ENCODE measurements at places on chromosomes 2 and 18. TPM values are rescaled to one million over a fixed set of nuclear protein-coding genes. Genes with fewer than 3 reads are reported as not detected.

DNA sequence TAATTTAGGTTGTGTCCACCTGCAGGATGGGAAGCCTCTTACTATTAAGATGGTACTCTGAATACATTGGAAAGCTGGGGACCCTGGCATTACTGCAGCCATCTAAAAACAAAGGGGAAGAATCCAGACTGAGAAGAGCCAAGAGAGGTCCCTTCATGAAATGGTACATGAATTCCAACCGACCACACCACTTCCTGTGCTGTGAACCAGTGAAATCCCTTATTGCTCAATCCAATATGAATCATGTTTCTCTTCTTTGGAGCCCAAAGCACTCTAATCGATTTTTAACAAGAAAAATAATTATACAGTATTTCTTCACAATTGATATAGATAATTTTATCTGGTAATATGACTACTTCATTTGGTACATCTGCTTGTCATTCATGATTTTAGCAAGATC lies 479.7 kb upstream of the RAB6C start:
- H3K27me3 ChIP-seq: no peaks in the 10 kb centered on the region
- H3K4me1 ChIP-seq: no peaks in the 10 kb centered on the region
- DNase-seq: no peak
- no peak overlapping the region for H3K4me3 ChIP-seq
- H3K27ac ChIP-seq: no peak overlapping the region

- no peak overlapping the region for H3K27ac ChIP-seq
- no peaks in the 10 kb centered on the region for H3K36me3 ChIP-seq
- no peaks in the 10 kb centered on the region for H3K27me3 ChIP-seq
- DNase-seq: no peak
- no peaks in the 10 kb centered on the region for H3K4me1 ChIP-seq
Observed at GRCh38 chr2:206192157-206192556, 32.5 kb downstream of the EEF1B2 start.

DNA sequence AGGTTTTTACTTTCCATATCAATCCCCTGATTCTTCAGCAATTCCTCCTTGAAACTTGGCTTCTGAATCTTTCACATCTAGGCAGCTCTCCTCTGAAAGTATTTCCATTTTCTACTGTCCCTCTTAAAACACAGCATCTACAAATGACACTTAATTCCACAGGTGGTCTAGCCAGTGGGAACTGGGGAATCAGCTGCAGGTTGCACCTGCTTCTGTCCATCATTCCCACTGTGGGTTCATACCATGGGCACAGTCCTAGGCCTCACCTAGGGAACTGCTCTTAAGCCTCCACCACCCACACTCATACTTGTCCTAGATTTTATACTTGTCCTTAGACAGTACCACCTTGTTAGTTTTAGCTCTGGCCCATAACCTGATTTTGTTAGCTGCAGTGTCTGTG lies 2.2 kb downstream of the LOXL3 start:
- H3K4me1 ChIP-seq: peaks cover 11% of the 10 kb centered on the region
- no peak for DNase-seq
- H3K27me3 ChIP-seq: no peaks in the 10 kb centered on the region
- H3K36me3 ChIP-seq: no peaks in the 10 kb centered on the region

DNA sequence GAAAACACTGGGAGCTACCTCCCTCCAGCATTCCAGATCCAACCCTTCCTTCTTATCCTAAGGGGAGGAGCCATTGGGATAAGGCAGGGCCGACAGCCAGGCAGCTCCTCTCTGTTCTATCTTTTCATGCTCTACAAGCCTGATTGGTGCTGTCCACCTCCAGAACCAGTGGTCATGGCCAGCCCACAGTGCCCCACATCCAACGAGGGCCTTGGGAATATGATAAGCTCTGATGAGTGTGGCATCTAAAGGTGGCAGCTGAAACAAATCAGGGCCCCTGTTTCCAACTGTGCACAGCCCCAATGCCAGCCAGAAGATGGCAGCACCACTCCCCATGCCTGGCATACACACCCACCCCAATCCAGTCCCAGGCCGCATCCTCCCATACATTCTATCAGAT lies 329.3 kb downstream of the C1D start:
- H3K4me3 ChIP-seq: no peak overlapping the region
- no peaks in the 10 kb centered on the region for H3K4me1 ChIP-seq
- no peaks in the 10 kb centered on the region for H3K36me3 ChIP-seq
- H3K27ac ChIP-seq: no peak overlapping the region

- DNase-seq: no peak
- peaks cover 15% of the 10 kb centered on the region for H3K4me1 ChIP-seq
- no peak overlapping the region for H3K4me3 ChIP-seq
Observed at GRCh38 chr2:46943881-46944798, 28.5 kb upstream of the MCFD2 start.

DNA sequence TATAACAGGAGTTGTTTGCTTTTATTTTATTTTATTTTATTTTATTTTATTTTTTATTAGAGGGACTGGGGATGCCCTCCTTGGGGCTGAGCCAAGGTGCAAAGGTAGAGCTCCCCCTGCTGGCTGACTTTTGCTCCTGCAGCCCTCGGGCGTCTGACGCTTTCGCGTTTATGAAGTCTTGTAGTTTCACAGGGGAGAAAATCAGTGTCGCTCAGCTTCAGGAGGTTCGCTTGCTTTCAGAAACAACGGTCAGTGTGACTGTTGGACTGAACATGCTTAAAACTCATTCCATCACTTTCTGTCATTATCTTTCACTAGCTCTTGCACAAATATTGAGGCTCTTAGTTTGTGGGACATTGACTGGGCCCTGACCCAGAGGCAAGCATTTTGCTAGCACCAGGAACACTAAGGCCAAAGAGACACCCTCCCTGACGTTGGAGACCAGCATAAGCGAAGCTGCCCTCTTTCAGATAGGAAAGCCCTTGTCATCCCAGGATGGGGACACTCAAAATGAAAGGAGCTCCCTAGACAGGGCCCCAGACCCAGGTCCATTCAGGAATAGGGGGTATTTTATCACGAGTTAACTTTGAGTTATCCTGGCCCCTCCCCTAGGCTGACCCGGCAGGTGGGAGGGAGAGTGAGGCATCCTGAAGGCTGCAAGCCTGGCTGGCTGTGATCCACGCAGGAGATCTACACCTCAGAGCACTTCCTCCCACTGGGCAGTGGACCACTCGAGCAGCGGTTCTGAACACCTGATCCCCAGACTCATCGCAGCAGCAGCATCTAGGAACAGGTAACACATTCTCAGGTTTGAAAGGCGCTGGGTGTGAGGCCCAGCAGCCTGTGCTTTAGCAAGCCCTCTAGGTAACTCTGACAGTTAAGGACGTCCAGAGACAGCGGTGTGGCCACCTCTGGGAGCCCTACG lies 34.4 kb downstream of the LGALSL start:
- no peaks in the 10 kb centered on the region for H3K36me3 ChIP-seq
- no peak overlapping the region for H3K27ac ChIP-seq
- H3K27me3 ChIP-seq: no peaks in the 10 kb centered on the region

GRCh38 chr2:36607947-36608346 lies 10.0 kb upstream of the FEZ2 start:
- no peaks in the 10 kb centered on the region for H3K36me3 ChIP-seq
- H3K27me3 ChIP-seq: no peaks in the 10 kb centered on the region
- DNase-seq: no peak
- H3K4me3 ChIP-seq: no peak overlapping the region
- no peaks in the 10 kb centered on the region for H3K4me1 ChIP-seq

GRCh38 chr2:59082657-59083056 lies 841.5 kb upstream of the FANCL start:
- no peaks in the 10 kb centered on the region for H3K36me3 ChIP-seq
- no peak overlapping the region for H3K27ac ChIP-seq

- H3K27me3 ChIP-seq: no peaks in the 10 kb centered on the region
- H3K27ac ChIP-seq: peak overlapping the region; percentile 90
- no peaks in the 10 kb centered on the region for H3K36me3 ChIP-seq
Observed at GRCh38 chr18:58455314-58456188, 173.3 kb downstream of the ALPK2 start.

- H3K36me3 ChIP-seq: peaks cover 60% of the 10 kb centered on the region
- no peak for DNase-seq
- H3K27me3 ChIP-seq: no peaks in the 10 kb centered on the region
- H3K4me1 ChIP-seq: no peaks in the 10 kb centered on the region
- H3K27ac ChIP-seq: no peak overlapping the region
Observed at GRCh38 chr2:241413929-241414580, 58.0 kb downstream of the FARP2 start.

DNA sequence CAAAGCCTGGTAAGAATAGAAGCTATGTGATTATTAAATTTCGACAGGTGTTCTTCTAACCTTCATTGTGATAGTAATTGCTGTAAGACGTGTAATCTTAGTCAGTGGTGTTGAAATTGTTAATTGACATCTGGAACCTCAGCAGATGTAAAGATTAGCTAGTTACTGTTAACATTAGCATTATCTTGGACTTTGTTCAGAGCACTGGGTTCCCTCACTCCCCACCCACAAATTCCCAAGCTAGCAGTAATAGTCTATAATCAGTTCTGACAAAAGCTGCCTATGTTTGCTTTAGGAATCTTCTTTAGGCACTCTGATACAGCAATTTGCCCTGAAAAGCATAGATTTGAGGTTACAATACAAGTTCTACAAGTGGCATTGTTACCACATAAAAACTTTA lies 233.7 kb downstream of the EN1 start:
- peaks cover 3% of the 10 kb centered on the region for H3K27me3 ChIP-seq
- H3K27ac ChIP-seq: no peak overlapping the region
- H3K4me1 ChIP-seq: no peaks in the 10 kb centered on the region
- no peak for DNase-seq

GRCh38 chr2:121947674-121948073 lies 192.2 kb downstream of the TSN start:
- DNase-seq: no peak
- H3K4me3 ChIP-seq: no peak overlapping the region
- H3K27ac ChIP-seq: no peak overlapping the region
- no peaks in the 10 kb centered on the region for H3K36me3 ChIP-seq
- no peaks in the 10 kb centered on the region for H3K27me3 ChIP-seq

DNA sequence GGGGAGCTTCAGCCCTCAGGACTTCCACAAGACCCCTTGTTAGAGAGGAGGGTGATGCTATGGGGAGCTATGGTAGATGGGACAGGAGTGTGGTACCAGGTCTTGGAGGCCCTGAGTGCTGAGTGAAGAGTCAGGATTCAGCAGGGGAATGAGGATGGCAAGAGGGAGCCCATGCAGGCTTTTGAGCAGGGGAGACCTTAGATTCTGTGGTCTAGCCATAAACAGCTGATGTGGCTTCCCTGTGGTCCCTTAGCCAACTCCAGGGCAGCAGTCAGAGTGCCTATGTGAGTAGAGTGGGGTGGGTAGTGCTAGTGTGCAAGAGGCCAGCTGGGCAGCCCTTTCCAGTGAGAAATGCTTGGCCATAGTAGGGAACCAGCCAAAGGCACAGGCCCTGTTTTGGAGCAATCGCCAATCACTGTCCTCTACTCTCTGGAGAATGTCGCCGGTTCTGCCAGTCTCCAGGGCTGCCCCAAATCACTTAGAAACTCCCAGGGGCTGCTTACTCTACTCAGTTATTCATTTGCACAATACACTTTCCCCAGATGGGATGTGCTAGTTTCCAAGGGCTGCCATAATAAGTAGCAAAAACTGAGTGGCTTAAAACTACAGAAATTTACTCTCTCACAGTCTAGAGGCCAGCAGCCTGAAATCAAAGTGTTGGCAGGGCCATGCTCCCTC lies 310.5 kb downstream of the SMAD2 start:
- DNase-seq: no peak
- H3K27me3 ChIP-seq: no peaks in the 10 kb centered on the region
- H3K36me3 ChIP-seq: no peaks in the 10 kb centered on the region
- no peaks in the 10 kb centered on the region for H3K4me1 ChIP-seq
- no peak overlapping the region for H3K27ac ChIP-seq
- H3K4me3 ChIP-seq: no peak overlapping the region

- H3K27me3 ChIP-seq: peaks cover 6% of the 10 kb centered on the region
- no peak overlapping the region for H3K4me3 ChIP-seq
- H3K36me3 ChIP-seq: no peaks in the 10 kb centered on the region
- H3K27ac ChIP-seq: no peak overlapping the region
- no peaks in the 10 kb centered on the region for H3K4me1 ChIP-seq
Observed at GRCh38 chr2:218008060-218009040, 5.6 kb upstream of the TNS1 start.

- no peaks in the 10 kb centered on the region for H3K4me1 ChIP-seq
- H3K27ac ChIP-seq: no peak overlapping the region
- H3K4me3 ChIP-seq: no peak overlapping the region
- H3K27me3 ChIP-seq: no peaks in the 10 kb centered on the region
Observed at GRCh38 chr2:163802284-163802683, 66.5 kb upstream of the FIGN start.

DNA sequence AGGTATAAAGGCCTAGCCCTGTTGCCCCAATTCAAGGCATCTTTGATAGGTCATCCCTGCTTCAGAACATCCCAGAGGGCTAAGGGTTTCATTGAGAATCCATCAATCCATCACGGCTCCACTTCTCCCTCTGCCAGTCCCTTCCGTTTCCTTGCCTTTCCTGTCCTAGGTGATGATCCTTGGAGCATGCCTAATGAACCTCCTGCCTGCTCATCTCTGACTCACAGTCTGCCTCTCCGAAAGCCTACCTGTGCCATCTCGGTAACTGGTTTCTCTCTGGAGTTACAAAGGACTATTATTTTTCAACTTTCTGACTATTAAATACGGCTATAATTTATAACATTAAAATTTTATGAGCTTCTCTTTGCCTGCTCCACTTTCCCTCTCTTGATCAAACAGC lies 36.7 kb upstream of the OSBPL6 start:
- no peak for DNase-seq
- H3K4me1 ChIP-seq: peaks cover 9% of the 10 kb centered on the region
- no peaks in the 10 kb centered on the region for H3K27me3 ChIP-seq

- H3K27me3 ChIP-seq: no peaks in the 10 kb centered on the region
- H3K27ac ChIP-seq: no peak overlapping the region
- H3K36me3 ChIP-seq: no peaks in the 10 kb centered on the region
- DNase-seq: no peak
- H3K4me1 ChIP-seq: no peaks in the 10 kb centered on the region
- no peak overlapping the region for H3K4me3 ChIP-seq
Observed at GRCh38 chr2:168426861-168427260, 29.2 kb upstream of the CERS6 start.

DNA sequence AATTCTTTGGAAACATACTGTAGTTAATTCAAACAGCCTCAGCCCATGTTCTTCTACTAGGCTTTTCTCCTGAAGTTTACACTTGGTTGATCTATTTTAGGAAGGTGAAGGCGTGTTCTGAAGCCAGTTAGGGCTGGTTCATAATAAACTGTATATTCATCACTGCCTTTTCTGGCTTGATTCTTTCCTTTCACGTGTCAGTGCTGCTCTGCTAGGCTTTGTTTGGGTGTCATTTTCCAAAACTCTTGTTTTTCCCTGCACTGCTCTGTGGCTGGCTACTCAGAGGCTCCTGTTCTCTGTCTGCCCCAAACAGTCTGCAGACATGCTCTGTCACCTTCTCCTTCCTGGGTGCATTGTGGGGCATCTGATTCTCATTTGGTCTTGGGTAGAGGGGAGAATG lies 136.1 kb downstream of the PARD3B start:
- no peaks in the 10 kb centered on the region for H3K27me3 ChIP-seq
- no peaks in the 10 kb centered on the region for H3K4me1 ChIP-seq
- no peaks in the 10 kb centered on the region for H3K36me3 ChIP-seq
- no peak overlapping the region for H3K4me3 ChIP-seq

GRCh38 chr2:97970293-97971060 lies 25.3 kb downstream of the TMEM131 start:
- no peak overlapping the region for H3K4me3 ChIP-seq
- peaks cover 30% of the 10 kb centered on the region for H3K4me1 ChIP-seq
- H3K27me3 ChIP-seq: no peaks in the 10 kb centered on the region

SP5 gene
- total RNA-seq: 0.84 TPM

TCF4 gene
- total RNA-seq: 15.3 TPM

PRKAG3 gene
- total RNA-seq: not detected

CCDC74B gene
- 0.17 TPM for total RNA-seq

ASIC4 gene
- 0.08 TPM for total RNA-seq

UBR3 gene
- 34.3 TPM for total RNA-seq

NEUROD1 gene
- not detected for total RNA-seq

NDUFAF7 gene
- total RNA-seq: 13.6 TPM

MPP4 gene
- 0.25 TPM for total RNA-seq

MYL1 gene
- not detected for total RNA-seq

RUFY4 gene
- 0.05 TPM for total RNA-seq
